ENCODE measurements at places on chromosomes 6 and 20.

DNA sequence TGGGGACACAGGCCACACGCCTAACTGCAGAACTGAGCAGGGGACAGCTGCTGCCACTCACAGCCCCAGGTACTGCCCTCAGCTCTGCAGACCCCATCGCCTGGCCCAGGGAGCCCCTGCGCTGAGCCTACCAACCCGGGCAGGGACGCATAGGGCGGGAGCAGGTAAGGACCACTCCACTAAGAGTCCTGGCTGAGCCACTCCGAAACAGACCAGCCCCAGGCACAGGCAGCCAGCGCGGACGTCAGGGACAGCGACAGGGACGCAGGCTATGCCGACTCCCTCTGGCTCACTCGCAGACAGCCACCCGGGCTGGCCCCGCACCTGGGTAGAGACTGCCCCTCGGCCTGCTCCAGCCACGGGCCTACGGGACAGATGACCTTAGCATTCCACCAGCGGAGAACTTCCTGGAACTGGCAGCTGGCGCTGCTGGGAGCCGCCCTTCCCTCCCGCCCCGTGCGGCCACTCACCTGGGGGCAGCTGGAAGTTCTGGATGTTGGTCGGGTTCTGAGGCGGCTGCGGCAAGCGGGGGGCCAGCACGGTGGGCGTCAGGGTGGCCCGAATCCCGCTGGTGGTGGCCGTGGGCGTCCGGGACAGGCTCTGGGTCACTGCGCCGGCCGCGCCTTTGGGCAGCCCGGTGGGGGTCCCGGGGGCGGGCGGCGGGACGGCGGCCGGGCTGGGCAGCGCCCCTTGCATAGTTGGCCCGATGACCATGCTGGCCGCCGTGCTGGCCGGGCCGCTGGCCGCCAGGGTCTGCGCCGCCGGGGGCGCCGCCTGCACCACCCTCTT is 1.5 kb downstream of the TAF4 start:
- peak; percentile 40 for DNase-seq

GRCh38 chr20:22920898-22921297 is 114.2 kb upstream of the SSTR4 start:
- no peak for DNase-seq

- no peak for DNase-seq
These were observed 273.4 kb downstream of the TSHZ2 start for GRCh38 chr20:53245574-53245973.

GRCh38 chr6:291697-292505 is at the start of gene DUSP22:
Gene DUSP22 (plus strand): TSS chr6:292487. CDS start chr6:292540, 53 bp downstream.
- DNase-seq, result peak; percentile 100

DNA sequence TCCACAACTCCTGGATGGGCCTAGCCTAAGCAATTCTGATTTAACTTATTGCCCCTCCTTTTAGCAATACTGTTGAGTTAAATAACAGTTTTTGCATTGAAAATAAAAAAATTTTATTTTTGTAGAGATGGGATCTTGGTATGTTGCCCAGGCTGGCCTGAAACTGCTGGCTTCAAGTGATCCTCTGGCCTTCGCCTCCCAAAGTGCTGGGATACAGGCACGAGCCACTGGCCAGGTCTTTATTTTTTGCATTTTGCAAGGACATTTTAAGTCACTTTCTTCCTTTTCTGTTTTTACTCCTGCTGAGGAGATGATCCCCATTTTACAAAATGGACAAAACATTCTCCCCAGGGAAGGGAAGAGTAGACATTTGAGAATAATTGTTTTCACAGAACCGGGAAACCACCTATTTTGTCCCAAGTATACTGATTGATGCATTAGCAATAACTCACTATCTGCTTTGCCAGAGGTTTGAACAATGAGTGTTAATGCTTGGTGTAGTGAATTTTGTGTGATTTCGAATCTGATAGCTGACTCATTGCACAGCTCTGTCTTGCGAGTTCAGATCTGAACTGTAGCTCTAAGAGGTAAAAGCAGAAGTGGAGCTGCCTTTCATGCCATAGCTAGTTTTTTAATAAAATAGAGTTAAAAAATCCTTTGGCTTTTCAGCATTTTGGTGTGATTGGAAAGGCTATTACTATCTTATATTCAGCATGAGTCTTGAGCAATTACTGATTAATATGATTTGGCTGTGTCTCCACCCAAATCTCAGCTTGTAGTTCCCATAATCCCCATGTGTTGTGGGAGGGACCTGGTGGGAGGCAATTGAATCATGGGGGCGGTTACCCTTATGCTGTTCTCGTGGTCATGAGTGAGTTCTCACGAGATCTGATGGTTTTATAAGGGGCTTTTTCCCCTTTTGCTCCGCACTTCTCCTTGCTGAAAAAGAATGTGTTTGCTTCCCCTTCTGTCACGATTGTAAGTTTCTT is 20.9 kb downstream of the IGF2R start:
- peak; percentile 27 for DNase-seq

DNA sequence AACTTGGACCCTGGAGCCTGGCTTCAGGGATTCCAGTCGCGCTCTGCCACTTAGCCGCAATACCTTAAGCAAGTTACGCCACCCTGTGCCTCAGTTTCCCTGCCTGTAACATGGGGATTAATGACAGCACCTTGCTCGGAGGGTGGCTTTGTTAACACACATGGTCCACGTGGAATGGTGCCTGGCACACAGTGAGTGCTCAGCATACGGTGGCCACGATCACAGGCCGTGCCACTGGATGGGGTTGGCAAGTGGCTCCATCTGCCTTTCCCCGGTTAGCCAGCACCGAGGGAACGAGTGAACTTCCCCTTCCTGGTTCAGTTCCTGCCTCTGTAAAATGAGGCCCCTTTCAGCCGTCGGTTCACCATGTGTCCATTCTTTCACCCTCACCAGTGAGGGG is 17.2 kb downstream of the C6orf132 start:
- DNase-seq, result no peak

DNA sequence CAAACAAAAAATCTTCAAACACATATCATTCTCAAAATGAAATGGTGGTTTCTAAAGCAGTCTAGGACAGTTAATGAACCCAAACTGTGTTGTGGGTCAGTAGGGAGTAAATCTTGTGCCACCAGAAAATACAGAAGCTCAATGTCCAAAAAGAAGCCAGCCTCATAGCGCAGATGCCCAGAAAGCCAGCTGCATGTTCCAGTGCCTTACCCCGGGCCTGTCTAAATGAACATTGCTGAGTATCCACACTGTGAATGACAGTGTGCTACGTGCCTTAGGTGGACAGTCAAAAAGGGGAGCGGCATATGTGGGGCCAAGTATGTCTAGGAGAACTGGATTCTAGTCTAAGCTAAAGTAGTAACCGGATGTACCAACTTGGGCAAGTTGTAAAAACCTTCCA is 10.9 kb downstream of the FYN start:
- DNase-seq, result no peak

DNA sequence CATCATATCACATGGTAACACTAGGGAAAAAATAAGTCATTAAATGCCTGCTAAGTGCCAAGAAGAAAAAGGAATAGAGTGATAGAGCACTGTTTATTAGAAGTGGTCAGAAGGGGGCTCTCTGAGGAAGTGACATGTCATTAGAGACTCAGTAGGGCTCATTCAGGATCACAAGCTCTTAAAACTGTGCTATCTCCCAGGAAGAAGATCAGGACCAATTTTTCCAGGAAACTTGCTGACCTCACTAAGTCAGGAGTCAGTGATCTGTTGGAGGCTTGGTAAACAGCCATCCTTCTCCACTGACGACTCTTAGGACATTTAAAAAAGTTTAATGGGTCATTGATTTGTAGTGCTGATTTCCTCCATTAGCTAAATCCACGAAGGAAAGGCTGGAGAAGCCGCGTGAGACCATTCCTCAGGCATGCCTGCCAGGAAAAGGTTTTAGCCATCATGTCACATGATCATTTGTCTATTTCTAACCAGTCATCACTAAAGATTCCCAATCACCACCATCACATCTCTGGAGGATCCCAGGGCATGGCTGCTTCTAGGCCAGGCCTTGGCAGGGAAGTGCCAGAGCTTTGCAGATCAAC is 5.9 kb upstream of the PTPN1 start:
- DNase-seq, result no peak

- DNase-seq, result peak; percentile 65
These were observed 8.9 kb downstream of the EHMT2 start for GRCh38 chr6:31888276-31889258.

DNA sequence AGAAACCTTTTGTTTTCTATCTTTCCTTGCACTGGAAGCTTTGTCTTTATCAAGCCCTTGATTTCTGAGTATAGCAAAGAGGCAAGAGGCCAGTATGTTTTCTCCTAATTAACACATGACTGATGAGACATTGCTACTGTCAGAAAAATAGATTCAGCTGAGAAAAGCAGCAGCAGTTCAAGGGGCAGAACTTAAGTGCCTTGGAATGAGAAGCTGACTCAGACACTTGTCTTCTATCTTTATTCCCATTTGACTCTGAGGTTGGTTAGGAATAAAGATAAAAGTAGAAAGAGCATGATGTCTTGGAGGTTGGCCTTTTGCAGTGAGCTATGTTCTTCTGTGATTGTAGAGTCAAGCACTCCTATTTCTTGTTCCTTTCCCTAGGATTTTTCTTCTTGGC is 79.1 kb upstream of the MAN1A1 start:
- no peak for DNase-seq

- DNase-seq, result no peak
These were observed 39.8 kb upstream of the HBS1L start for GRCh38 chr6:135094403-135094821.

DNA sequence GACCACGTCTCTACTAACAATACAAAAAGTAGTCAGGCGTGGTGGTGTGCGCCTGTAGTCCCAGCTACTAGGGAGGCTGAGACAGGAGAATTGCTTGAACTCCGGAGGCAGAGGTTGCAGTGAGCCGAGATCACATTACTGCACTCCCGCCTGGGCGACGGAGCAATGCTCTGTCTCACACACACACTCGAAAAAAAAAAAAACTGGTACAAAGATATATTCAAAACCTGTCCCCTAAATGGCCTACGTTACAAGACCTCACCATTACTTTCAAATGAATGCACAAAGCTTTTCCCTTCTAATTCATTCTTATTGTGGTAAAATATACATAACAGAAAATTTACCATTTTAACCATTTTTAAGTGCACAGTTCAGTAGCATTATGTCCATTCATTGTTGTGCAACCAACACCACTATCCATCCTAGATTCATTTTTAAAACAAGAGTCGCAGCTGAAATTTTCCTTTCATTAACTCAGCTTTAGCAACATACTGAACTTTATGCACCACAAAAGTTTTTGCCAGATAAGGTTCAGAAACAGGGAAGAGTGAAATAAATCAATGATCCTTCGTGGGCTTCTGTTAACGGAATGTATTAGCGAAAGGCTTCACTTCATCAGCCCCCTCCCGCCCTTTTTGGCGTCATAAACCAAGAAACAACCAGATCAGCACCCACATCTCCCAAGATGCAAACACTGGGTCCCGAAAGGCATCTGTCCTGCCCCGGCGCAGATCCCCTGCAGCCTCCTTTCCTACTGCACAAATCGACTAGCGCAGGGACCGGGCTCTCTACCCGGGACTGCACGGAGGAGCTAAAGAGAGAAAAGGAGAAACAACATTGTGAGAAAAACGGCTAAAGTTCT is 825 bp upstream of the FAM135A start:
- DNase-seq, result no peak

GRCh38 chr20:9496155-9496554 is 18.2 kb upstream of the LAMP5 start:
- no peak for DNase-seq

DNA sequence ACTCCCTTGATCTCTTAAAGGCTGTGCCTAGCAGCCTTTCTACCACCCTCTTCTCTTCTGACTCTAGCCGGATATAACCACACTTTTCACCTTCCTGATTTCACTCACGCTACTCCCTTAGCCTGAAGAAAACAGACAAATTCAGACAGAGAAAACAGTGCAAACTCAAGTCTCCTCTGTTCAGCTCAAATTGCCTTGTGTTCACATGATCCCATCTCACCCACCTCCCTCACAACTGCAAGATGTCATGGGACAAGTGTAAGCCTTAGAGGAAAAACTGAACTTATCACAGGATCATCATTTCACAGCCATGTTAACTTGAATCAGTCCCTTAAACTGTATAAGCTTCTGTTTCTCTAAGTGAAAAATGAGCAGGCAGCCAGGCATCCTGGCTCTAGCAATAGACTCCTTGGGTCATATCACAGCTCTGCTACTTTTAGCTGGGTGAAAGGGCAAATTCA is 66.5 kb upstream of the TENT5A start:
- no peak for DNase-seq

DNA sequence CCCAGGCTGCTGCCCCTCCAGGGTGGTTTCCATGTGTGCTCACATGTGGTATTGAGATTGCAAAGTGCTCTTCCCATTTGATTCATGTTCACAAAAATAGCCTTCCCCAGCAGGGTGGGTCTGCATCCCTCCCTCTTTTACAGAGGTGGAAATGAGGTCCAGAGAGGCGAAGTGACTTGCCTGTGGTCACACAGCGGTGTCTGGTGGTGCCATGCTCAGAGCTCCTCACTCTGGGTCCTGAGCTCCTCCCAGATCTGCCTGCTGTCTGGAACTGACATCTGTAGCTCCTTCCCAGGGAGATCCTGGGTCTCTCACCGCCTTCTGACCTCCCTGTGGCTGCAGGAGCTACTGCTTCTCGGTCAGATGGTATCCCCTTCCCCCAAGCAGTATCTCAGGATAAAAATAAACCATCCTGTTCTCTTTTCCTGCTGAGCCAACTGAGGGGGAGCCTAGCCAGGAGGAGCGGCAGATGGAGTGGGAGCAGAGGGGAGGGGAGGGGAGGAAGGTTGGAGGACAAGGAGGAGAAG is 11.9 kb downstream of the CD40 start:
- no peak for DNase-seq

All from GM03348 (cell line).